ENCODE measurements at places on chromosomes 16 and 17. TPM values are rescaled to one million over a fixed set of nuclear protein-coding genes. Genes with fewer than 3 reads are reported as not detected.

PABPN1L gene
- not detected for total RNA-seq

HOXB2 gene
- 0.55 TPM for total RNA-seq

NOTUM gene
- total RNA-seq, result 0.31 TPM

KCTD19 gene
- not detected for total RNA-seq

MGAT5B gene
- 20.2 TPM for total RNA-seq

RAB11FIP3 gene
- total RNA-seq, result 21.7 TPM

DNAH3 gene
- total RNA-seq, result 0.06 TPM

SULT1A2 gene
- total RNA-seq, result 0.09 TPM

ANKRD40CL gene
- not detected for total RNA-seq

MFAP4 gene
- not detected for total RNA-seq

PLA2G10 gene
- not detected for total RNA-seq

LITAF gene
- 214 TPM for total RNA-seq

FBXL19 gene
- 25.6 TPM for total RNA-seq

RHBDL3 gene
- 3.5 TPM for total RNA-seq

KRTAP2-3 gene
- total RNA-seq, result 0.12 TPM

XYLT1 gene
- total RNA-seq, result 0.66 TPM

AGRP gene
- total RNA-seq, result not detected

SRCIN1 gene
- total RNA-seq, result 2.8 TPM

AOC3 gene
- total RNA-seq, result 1.5 TPM

NPTX1 gene
- total RNA-seq, result 91.0 TPM

ACE gene
- total RNA-seq, result 0.37 TPM

OSGIN1 gene
- 39.7 TPM for total RNA-seq

TMEM238L gene
- not detected for total RNA-seq

Data from A549 treated with DMSO at 1 μM for 4 hours (cell line).